Chondrocyte (in vitro differentiated cells): ENCODE measurements at places on chromosomes 5 and 9. TPM values are rescaled to one million over a fixed set of nuclear protein-coding genes. Genes with fewer than 3 reads are reported as not detected.

DNA sequence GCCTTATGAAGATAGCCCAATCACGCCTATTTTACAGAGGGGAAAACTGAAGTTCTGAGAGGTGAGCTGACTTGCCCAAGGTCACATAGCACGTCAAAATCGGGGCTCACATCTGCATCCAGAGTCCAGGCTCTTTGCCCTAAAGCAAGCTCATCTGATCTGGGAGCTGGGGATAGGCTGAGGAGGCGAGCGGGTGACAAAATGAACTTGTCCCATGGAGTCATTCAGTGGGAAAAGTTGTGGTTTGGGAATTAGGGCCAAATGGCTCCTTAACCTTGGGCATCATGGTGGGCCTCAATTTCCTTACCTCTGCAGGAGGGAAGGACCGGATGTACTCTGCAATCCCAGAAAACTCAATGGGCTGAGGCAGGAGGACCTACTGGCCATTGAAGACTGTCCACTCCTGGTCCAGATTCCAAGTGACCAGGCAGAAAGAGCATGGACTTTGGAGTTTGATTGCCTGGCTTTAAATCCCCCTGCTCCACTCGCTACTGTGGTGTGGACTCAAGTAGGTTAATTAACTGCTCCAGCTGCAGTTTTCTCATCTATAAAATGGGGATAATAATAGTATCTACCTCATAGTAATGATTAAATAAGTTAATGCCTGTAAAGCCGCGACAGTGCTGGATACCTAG is 160.4 kb downstream of the RGS3 start:
- H3K36me3 ChIP-seq = no peaks in the 10 kb centered on the region
- DNase-seq = peak; percentile 14
- H3K27me3 ChIP-seq = peaks cover 3% of the 10 kb centered on the region
- no peak overlapping the region for H3K4me3 ChIP-seq
- peaks cover 63% of the 10 kb centered on the region for H3K4me1 ChIP-seq
- peak overlapping the region; percentile 99 for H3K27ac ChIP-seq

DNA sequence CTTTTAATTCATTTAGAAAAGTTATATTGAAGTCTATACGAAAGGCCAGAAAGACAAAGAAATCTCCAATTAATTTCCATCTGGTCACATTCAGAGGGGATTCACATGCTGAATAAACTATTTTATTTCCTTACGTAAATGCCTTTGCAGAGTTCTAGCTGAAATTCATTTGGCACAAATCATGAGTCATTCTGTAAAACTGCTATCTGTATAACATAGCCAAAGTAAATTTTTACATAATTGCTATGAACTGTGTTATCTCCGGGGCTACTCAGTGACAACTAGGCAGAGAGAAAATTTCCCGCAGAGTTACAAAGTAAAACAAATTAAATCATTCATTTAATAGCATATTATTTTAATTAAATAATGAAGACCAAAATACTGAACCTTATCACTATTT is 463.2 kb upstream of the ADAMTS16 start:
- no peak for DNase-seq
- no peaks in the 10 kb centered on the region for H3K27me3 ChIP-seq
- H3K4me3 ChIP-seq = no peak overlapping the region
- H3K4me1 ChIP-seq = peaks cover 25% of the 10 kb centered on the region
- peaks cover 1% of the 10 kb centered on the region for H3K36me3 ChIP-seq
- no peak overlapping the region for H3K27ac ChIP-seq

DNA sequence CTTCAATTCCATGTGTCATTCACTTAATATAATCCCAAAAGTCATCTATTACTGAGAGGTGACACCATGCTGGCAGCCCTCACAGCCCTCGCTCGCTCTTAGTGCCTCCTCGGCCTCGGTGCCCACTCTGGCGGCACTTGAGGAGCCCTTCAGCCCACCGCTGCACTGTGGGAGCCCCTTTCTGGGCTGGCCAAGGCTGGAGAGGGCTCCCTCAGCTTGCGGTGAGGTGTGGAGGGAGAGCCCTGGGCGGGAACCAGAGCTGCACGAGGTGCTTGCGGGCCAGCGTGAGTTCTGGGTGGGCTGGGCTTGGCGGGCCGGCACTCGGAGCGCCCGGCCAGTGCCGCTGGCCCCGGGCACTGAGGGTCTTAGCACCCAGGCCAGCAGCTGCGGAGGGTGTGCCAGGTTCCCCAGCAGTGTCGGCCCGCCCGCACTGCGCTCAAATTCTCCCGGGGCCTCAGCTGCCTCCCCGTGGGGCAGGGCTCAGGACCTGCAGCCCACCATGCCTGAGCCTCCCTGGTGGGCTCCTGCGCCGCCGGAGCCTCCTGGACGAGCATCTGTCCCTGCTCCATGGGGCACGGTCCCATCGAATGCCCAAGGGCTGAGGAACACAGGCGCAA is 374.1 kb downstream of the ELAVL2 start:
- no peak overlapping the region for H3K27ac ChIP-seq
- no peaks in the 10 kb centered on the region for H3K4me1 ChIP-seq
- DNase-seq = no peak
- no peaks in the 10 kb centered on the region for H3K36me3 ChIP-seq
- no peak overlapping the region for H3K4me3 ChIP-seq

DNA sequence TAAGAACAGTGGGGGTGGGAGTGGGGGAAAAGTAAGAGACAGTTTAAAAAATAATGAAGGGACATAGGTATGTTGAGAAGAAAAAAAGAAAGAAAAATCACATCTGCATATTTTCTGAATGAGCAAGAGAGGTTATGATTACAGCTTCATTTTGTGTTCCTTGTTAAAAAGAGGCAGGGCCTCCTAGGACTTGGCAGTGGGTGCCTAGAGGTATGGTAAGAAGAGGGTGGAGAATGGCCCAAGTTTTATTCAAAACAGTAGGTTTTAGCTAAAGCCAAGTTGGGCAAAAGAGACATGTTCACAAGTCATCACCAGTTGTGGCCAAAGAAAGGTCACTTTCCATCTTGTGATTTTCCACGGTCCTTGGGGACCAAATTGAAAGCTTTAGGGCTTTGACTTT is 643.4 kb downstream of the CCDC171 start:
- H3K27ac ChIP-seq = peak overlapping the region; percentile 49
- H3K4me3 ChIP-seq = no peak overlapping the region
- H3K4me1 ChIP-seq = peaks cover 78% of the 10 kb centered on the region
- H3K27me3 ChIP-seq = no peaks in the 10 kb centered on the region
- H3K36me3 ChIP-seq = no peaks in the 10 kb centered on the region
- DNase-seq = no peak

- H3K4me3 ChIP-seq = no peak overlapping the region
- no peaks in the 10 kb centered on the region for H3K27me3 ChIP-seq
- H3K36me3 ChIP-seq = no peaks in the 10 kb centered on the region
Measured at GRCh38 chr9:31032206-31032605, 1352.2 kb upstream of the ACO1 start.

The F12 gene
- 0.99 to 2.1 TPM (median 1.8 TPM) in 3 replicates for total RNA-seq

The MED22 gene
- 24.6 to 27.8 TPM (median 26.0 TPM) in 3 replicates for total RNA-seq

The GRXCR2 gene
- total RNA-seq = not detected in 3 replicates

The PCDHGA12 gene
- 0.64 to 2.2 TPM (median 0.75 TPM) in 3 replicates for total RNA-seq

The PCA3 gene
- total RNA-seq = not detected in 3 replicates

The FYB1 gene
- total RNA-seq = not detected in 3 replicates

The ANKRD20A1 gene
- total RNA-seq = 0.21 to 2.5 TPM (median 0.72 TPM) in 3 replicates

The CTSV gene
- total RNA-seq = 0.34 to 0.90 TPM (median 0.85 TPM) in 3 replicates
